Kidney glomerular epithelial cell (primary cell): ENCODE measurements at places on chromosomes 5 and 9.

GRCh38 chr5:32274548-32275395 lies 38.0 kb downstream of the MTMR12 start:
- DNase-seq = no peak

DNA sequence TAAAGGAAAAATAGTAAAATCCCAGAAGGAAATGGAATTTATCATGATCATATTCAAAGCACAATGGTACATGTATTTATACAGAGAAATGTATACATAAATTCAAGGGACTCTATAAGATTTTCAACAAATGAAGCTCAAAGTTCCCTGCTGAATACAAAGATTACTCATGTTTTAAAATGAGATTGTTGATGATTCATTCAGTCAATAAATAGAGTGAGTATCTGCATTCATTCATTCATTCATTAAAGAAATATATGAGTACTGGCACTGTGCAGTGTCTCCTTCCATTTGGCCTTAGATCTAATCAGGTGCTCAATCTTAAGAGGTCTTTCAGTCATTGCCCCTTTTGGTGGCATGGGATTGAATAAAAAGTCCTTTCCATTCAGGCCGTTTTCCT lies 310.0 kb downstream of the KIAA0825 start:
- no peak for DNase-seq

DNA sequence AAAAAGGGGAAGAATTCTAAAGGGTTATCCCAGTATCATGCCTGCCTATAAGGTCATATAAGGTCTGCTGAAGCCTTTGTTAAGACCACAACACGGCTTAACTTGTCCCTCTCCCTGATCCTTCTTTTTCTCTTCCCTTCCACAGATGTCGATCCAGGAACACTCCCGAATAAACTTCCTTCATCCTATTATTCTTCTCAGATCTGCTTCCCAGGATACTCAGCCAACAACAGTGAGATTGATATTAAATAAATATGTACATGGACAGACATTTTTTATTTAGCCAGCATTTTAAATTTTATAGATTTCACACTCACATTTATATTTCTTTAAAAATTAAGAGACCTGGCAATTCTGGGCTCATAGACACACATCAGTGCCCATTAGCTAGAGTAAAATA lies 44.1 kb downstream of the DPYSL3 start:
- DNase-seq = no peak

DNA sequence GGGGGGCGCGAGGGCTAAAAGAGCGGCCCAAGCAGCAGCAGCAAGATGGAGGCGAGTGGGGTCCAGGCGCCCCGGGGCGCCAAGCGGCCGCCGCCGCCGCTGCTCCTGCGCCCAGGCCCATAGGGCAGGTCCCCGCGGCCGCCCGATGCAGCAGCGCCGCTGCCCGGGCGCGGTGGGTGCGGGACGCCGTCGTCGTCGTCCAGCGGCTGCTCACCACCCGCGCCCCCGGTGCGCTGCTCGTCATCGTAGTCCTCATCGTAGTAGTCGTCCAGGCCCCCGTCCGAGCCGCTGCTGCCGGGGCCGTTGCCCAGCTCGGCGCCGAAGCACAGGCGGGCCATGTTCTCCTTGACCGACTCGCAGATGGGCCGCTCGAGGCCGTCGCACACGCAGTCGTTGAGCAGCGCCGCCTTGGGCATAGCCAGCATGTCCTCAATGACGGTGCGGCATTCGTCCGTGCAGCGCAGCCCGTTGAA lies 1.5 kb downstream of the GAS1 start:
- peak; percentile 33 for DNase-seq

DNA sequence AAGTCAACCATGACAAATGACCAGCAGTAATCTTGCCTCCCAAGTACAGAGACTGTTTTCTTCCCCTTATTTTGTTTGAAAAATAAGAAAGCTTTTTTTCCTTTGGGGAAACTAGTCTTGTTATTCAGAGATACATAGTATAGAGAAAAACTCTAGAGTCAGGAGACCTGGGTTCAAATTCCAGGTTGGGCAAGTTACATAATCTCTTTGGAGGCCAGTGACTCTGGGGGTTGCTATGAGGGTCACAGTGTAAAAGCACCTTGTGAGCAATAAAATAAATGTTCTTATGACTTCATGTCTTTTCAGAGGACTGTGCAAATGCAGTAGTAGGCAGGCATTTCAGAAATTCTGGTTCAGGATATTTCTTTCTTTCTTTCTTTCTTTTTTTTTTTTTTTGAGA lies 71.5 kb downstream of the GDNF start:
- no peak for DNase-seq

DNA sequence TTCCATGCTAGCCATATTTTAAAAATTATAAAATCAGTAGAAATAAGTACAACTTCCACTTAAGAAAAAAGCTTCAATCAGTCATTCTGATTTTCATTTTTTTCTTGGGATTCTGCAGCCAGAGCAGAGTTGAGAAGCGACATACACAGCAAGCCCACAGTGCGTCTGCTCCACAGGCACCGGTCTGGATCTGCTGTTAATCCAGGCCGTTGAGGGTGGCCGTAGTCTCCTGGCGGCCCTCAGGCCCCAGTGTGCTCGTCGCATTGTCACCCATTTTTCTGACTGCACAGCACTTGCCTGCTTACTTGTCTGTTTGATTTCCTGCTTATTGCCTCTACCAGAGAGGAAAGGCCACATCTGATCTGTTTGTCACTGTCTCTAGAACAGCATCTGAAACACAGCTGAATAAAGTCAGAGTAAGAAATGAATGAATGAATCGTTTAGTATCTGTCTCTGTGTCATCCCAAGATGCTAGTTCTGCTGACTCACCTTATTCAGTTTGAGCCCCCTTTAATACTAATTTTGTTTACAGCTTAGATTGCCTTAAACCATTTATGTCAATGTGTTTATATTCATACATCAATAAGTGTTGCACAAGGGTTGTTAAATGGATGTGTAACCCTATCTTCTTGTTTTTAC lies 11.6 kb upstream of the ASPN start:
- DNase-seq = no peak

- peak; percentile 64 for DNase-seq
Measured at GRCh38 chr5:89117124-89117644, 234.2 kb upstream of the MEF2C start.

GRCh38 chr9:87798261-87798833 lies 72.4 kb downstream of the CTSL start:
- DNase-seq = no peak

DNA sequence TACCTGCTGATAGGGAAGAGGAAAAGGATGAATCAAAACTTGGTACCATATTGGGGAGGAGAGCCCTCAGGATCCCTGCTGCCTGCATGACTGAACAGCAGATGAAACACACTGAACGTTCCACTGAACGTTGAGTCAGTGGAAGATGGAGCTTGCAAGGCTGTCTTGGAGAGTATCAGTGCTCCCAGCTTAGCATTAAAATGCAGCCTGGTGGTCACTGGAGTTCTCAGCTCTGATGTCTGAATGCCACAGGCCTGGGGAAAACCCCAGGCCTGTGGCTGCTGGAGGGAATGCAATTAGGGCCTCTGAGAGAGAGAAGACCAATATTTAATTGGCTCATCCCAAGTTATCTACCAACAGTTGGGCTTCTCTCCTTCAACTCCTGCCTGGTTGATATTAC lies 54.5 kb downstream of the PDE4D start:
- DNase-seq = peak; percentile 6

GRCh38 chr5:108867656-108868055 lies 120.0 kb downstream of the FER start:
- DNase-seq = no peak

DNA sequence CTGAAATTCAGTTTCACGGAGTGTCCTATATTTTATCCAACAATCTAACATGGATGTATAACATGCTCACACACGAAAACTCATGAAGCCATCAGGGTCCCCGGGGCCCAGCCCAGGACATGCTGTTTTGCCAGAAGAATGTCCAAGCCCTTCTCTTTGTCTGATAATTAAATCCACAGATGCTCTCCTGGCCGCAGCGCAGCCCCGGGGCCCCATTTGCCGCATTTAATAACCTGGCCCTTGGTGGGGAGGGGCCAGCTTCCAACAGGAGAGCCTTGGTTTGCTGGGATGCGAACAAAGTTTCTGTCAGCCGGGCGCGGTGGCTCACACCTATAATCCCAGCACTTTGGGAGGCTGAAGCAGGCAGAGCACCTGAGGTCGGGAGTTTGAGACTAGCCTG lies 30.0 kb downstream of the PLPP7 start:
- DNase-seq = no peak

DNA sequence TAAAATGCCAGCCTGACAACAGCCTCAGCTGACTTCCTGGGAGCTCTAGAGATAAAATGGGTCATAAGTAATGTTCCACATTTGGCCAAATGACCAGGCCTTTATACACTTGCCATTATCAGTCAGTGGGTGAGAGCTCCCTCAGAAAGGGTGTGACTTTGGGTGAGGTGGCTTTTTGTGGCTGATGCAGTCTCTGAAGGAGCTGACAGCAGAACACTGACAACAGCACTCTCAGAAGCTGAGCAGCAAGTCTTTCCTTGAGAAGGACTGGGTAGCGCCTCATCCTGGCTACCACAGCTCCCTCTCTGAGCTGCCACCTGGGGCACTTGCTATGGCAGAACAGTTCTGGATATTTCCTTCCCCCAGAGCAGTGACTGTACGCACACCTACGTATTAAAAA lies 22.0 kb upstream of the GNAQ start:
- no peak for DNase-seq

- DNase-seq = no peak
Measured at GRCh38 chr5:149493316-149493715, 57.9 kb downstream of the CSNK1A1 start.

DNA sequence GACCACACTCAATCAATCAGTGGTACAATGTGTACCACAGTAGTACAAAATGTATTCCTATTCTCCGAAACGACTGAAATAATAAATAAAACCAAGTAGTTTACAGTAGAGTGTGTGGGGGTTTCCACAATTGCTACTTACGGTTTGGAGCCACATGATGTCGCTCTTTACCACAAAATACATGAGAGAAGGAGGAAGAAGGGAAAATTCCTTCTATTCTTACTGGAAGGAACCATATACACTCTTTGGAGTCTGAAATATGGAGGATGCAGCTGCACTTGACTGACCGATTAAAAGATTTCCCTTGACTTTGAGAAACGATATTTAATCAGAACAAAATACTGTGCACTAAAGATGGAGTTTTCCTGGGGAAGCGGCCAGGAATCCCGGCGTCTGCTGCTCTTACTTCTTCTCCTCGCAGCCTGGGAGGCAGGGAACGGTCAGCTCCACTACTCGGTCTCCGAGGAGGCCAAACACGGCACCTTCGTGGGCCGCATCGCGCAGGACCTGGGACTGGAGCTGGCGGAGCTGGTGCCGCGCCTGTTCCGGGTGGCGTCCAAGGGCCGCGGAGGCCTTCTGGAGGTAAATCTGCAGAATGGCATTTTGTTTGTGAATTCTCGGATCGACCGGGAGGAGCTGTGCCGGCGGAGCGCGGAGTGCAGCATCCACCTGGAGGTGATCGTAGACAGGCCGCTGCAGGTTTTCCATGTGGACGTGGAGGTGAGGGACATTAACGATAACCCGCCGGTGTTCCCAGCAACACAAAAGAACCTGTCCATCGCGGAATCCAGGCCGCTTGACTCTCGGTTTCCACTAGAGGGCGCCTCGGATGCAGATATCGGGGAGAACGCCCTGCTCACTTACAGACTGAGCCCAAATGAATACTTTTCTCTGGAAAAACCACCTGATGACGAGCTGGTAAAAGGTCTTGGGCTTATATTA lies at the start of gene PCDHA4:
Gene PCDHA4, plus strand, starts transcription at position 235 of the 942 bp plus-strand sequence.
- no peak for DNase-seq

DNA sequence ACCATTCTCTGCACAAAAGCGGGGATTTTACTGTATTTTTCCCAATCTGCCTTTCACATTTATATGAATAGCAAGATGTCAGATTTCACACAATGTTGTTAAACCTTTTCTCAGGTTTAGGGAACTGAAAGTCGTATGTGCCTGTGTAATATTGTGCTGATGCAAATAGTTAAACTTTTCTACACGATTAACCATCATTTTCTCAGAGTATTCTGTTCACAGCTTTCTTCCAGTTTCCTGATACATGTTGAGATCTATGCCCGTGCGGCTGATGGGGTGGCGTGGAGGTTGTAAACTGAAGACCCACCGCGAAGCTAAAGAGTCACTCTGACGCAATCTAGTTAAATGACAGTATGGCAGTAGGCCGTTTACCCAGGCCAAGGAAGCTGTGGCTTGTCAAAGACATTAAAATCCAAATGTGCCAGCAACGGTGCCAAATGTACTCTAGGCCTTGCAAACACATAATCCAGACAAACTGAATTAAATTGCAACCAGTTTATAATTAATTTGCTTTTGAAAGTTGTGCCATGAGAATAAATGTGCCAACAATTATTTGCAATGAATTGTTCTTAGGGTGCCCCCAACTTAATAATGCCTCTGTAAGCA lies 145.7 kb downstream of the EBF1 start:
- DNase-seq = no peak

DNA sequence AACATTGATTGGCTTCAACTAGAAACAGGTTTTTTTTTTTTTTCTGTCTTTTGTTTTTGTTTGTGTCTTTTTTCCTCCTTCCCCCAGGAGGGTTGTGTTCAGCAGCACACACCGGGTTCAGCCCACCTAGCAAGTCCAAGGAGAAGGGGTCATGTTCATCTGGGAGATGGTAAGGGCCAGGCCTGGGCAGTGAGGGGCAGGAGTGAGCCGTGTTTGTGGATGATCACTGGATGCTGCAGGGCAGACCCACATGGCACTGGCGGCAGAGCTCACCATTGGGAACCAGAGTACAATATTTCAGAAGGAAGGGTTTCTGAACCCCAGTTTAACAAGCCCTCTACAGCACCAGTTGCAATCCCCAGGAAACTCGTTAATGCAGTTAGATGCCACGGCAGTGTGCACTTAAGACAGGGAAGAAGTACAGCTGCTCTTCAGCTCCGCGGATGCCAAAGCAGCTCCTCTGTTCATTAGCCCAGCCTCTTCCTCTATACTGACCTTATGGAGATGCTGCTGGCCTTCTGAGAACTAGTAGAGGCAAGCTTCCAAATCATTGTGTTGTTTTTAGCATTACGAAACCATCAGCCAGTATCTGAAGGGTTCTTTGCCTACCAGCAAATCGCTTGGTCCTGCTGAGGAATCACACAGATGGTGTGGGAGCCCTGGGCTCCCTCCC lies 508.2 kb upstream of the WWC1 start:
- no peak for DNase-seq

DNA sequence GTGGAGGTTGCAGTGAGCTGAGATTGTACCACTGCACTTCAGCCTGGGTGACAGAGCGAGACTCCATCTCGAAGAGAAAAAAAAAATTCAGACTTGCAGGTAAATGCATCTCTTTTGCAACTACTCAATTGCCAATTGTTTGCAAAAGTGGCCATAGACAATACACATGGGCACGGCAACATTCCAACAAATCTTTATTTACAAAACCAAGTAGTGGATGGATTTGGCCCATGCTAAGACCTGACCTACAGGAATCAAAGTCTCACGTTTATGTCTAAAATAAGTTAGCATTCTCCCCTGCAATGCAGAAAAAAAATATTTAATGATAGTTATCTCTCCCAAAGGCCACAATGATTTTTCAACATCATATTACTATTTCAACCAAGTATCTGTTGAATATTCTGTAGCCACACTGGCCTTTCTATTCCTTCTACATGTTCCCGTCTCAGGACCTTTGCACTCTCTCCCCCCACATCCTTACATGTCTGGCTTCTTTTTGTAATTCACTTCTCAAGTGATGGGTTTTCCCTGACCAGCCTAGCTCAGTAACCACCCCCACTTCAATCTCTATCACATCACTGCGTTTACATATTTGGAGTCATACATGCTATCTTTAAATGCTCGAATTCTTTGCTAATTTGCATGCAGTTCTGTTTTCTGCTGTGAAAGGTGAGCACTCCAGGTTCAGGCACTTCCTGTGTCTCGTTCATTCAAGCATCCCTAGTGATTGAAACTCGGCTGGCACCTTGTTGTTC lies 54.2 kb downstream of the FNBP1 start:
- no peak for DNase-seq
